ENCODE measurements at places on chromosomes 4 and X. TPM values are rescaled to one million over a fixed set of nuclear protein-coding genes. Genes with fewer than 3 reads are reported as not detected.

The TMEM184C gene
- polyA plus RNA-seq, result 45.1 TPM

The ZCCHC12 gene
- 99.6 TPM for polyA plus RNA-seq

The PAGE5 gene
- polyA plus RNA-seq, result not detected

The GRIA3 gene
- polyA plus RNA-seq, result 39.4 TPM

The PLAC1 gene
- polyA plus RNA-seq, result not detected

The PABPC1L2A gene
- polyA plus RNA-seq, result 12.1 TPM

The NLGN3 gene
- polyA plus RNA-seq, result 148 TPM

The RNF175 gene
- 39.3 TPM for polyA plus RNA-seq

The CWH43 gene
- polyA plus RNA-seq, result not detected

The GPC4 gene
- 17.8 TPM for polyA plus RNA-seq

The FMR1 gene
- polyA plus RNA-seq, result 60.9 TPM

The ZNF732 gene
- 1.3 TPM for polyA plus RNA-seq

The CFP gene
- 3.4 TPM for polyA plus RNA-seq

The TGIF2LX gene
- polyA plus RNA-seq, result not detected

The KIT gene
- 21.3 TPM for polyA plus RNA-seq

The MAGEA3 gene
- polyA plus RNA-seq, result not detected

The RHOXF2 gene
- not detected for polyA plus RNA-seq

The HDX gene
- polyA plus RNA-seq, result 6.8 TPM

The CTAG1A gene
- not detected for polyA plus RNA-seq

The USP51 gene
- 7.0 TPM for polyA plus RNA-seq

The CSN1S1 gene
- polyA plus RNA-seq, result not detected

The KLHL34 gene
- polyA plus RNA-seq, result 0.65 TPM

The SPANXN3 gene
- not detected for polyA plus RNA-seq

The RBM46 gene
- 0.05 TPM for polyA plus RNA-seq

The RAB39B gene
- 17.1 TPM for polyA plus RNA-seq

The MAGEB10 gene
- polyA plus RNA-seq, result not detected

The RAB9B gene
- polyA plus RNA-seq, result 24.5 TPM

The ATOH1 gene
- polyA plus RNA-seq, result not detected

The TCEAL7 gene
- polyA plus RNA-seq, result 118 TPM

The CSAG2 gene
- not detected for polyA plus RNA-seq

The RIBC1 gene
- polyA plus RNA-seq, result 5.4 TPM

The DRD5 gene
- 2.6 TPM for polyA plus RNA-seq
